CD4-positive, alpha-beta T cell (primary cell): ENCODE measurements at places on chromosomes 5 and 9.

DNA sequence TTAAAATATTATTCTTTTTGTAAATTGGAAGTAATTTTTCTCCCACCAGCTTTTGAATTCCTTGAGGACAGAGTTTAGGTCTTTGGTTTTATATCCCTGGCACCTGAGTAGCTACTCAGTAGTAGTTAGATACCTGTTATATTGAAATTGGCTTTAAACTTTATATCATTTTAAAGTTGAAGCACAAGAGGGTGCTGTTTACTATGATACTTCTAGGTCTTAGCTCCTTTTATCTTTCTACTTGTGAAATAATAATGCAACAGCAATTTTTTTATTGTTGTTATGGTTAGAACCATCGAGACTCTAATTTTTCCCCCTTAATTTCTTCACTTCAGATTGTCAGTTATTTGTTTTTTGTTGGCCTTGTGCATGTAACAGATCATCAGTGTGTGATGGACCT lies 46.3 kb downstream of the AP3S1 start:
- DNase-seq = no peak

DNA sequence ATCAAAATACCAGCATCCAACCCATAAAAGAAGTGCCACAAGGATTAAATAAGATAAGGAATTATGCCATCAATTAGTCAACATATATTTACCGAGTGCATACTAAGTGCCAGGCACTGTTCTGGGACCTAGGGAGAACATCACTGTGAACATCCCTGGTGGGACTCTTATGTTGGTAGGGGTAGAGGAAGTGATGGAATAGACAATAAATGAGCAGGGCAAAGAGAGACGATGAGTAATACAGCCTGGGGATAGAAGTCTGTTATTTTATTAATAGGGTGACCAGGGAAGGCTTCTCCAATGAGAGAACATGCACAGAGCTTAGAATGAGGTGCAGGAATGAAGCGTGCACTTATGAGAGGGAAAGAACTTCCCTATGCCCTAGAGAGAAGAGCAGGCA lies 47.4 kb upstream of the VLDLR start:
- no peak for DNase-seq

DNA sequence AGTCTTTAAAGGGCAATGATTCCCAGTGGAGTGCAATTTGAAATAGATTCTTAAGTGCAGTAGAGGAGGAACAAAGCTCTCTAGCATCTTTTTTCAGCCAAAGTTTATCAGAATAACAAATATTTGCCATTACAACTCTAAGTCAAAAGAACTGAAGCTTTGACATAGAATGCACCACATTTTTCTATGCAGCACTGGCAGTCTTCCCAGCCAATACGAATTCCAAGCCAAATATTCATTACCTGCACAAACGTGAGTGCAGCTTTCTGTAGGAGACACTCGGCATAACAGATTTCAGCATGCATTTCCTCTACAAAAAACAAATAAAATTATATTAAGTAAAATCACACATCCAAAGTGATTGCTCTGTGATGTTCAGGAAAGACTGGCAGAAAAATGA lies 103.4 kb downstream of the TTC39B start:
- no peak for DNase-seq

- DNase-seq = peak; percentile 63
These were observed 885 bp upstream of the MLLT3 start for GRCh38 chr9:20623021-20623747.

DNA sequence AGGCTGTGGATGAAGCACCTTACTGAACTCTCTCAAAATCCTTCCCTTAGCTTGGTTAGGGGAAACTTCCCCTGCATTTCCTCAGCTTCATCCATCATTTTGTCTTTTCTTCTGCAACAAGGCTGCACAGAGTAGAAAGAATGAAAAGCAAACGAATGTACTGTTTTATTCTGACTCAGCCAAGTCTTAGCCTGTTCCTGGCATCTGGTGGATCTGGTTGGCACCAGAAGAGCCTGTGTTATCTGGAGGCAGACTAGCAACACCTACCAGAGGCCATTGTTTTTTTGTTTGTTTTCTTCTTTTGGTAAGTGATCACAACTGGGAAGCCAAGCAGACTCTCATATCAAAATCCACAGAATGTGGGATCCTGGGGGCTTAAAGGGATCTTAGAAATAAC lies 200.7 kb downstream of the FANCC start:
- no peak for DNase-seq

DNA sequence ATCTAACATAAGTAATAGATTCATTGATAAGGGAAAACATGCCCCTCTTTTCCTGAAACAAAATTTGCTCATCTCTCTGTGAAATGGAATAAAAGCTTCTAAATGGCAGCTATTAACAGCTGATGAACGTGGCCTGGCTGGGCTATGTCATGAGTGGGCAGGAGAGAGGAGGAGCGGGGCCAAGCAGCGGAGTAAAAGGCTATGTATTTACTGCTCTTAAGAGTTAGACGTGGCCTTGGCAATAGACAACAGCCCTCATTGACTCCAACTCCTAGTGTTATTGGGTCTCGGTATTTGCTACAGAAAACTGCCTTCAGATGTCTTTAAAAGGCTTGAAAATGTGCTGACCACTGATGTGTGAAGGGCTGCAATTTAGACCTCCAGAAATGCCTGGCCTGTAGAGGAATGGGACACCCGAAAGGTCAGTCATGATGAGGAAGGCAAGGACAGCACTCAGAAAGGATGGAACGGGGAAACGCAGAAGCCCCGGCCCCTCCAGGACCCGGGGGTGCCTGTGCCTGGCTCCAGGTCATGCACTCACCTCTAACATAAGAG lies 116.8 kb downstream of the PDZD2 start:
- no peak for DNase-seq

DNA sequence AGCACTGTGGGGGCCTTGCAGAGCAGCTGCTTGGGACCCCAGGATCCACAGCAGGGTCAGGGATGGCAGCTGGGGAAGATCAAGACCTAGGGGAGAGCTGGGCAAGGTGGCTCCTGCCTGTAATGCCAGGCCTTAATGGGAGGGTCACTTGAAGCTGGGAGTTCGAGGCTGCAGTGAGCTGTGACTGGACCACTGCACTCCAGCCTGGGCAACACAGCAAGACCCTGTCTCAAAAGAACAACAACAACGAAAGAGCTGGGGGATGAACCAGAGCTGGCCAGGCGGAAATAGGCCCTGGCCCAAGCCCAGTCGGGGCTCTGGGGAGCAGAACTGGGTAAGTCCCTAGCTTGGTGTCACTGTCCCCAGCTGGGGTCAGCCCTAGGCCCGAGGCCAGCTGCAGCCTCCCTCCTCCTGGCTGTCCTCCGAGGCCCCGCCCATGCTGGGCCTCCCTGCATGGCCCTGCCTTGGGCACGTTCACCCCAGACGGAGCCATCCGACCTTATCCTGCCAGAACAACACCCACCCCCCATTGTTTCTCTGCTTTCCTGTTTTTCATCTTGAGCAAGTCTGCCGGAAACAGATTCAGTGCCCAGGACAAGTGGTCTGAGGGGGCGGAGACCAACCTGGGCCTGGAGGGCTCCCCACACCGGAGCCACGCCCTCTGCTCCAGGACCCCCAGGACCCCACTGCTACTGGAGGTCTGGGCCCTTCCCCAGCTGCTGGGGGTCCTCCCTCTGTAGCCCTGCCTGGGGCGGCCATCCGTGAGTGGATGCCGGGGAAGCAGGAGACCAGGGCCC lies 1.9 kb downstream of the DIPK1B start:
- no peak for DNase-seq

GRCh38 chr5:9329125-9329524 lies 216.8 kb downstream of the SEMA5A start:
- no peak for DNase-seq

DNA sequence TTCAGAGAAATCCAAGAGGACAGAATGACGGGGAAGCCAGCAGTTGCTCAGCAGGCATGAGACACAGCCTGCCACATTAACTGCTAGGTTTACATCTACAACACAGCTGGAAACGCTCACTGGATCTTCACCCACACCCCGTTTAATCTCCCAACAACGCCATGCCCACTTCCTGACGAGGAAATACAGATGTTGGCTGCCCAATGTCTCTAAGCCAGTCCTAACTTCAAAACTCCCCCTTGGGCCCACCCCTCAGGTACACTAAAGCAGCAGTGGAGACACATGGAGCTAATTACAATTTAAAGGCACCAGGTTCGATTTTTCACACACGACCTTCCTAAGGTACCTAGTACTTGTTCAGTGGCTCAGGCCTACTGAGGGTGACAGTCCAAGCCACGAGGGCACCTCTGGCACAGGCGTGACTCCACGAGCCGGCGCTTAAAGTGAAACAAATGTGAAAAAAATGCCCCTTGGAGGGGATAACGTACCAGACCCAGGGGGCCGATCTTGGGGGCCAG lies 904 bp downstream of the RPL12 start:
- DNase-seq = no peak

- DNase-seq = no peak
These were observed 149.6 kb downstream of the ASTN2 start for GRCh38 chr9:117265253-117265652.

- no peak for DNase-seq
These were observed 315.0 kb upstream of the TLE4 start for GRCh38 chr9:79256691-79257213.

DNA sequence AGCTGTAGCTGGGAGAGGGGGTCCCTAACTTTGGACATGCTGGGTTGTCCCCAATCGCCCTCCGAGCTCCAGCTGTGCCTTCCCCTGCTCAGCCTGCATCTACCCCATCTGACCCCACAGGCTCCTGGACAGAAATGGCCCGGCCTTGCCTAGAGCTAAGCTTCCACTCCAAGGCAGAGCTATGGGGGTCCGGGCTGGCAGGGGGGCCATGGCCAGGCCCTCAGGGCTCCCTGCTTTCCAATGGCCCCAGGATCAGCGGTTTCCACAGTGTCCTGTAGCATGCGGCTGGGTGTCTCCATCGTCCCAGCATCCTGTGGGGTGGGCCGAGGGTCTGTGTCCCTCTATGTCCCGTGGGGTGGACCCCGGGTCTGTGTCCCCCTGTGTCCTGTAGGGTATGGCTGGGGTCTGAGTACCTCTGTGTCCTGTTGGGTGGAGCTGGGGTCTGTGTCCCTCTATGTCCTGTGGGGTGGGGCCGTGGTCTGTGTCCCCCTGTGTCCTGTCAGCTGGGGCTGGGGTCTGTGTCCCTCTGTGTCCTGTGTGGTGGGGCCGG lies 130.6 kb downstream of the RXRA start:
- DNase-seq = no peak

DNA sequence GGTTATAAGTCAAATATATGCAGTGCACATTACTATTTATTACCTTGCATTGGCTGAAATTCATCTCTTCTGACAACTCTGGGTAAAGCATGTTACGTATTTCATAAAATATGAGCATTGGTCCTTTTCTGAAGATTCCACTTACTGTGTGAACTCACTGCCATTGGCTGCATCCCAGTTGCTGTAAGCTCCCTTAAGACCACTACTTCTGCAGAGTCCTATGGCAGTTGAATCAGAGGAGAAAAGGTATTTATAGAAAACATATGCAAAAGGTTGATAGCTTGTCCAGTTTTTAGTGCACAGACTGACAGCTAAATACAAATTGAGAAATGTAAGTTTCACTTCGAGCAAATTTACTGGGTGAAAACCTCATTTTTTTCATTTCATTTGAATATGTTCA lies 394.6 kb upstream of the ARRDC3 start:
- no peak for DNase-seq

DNA sequence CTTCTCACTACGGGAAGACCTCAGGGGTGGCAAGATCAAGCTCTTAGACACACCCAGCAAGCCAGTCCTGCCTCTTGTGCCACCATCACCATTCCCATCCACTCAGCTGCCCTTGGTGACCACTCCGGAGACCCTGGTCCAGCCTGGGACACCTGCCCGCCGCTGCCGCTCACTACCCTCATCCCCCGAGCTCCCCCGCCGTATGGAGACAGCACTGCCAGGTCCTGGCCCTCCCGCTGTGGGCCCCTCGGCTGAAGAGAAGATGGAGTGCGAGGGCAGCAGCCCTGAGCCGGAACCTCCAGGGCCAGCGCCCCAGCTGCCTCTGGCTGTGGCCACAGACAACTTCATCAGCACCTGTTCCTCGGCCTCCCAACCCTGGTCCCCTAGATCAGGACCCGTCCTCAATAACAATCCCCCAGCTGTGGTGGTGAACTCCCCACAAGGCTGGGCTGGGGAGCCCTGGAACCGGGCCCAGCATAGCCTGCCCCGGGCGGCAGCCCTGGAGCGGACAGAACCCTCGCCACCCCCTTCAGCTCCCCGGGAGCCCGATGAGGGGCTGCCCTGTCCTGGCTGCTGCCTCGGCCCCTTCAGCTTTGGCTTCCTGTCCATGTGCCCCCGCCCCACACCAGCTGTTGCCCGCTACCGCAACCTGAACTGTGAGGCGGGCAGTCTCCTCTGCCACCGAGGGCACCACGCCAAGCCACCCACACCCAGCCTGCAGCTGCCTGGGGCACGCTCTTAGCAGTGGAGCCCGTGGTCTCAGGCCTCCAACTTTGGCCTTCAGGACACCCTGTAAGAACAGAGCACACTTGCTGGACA lies 4.1 kb downstream of the TESK1 start:
- peak; percentile 21 for DNase-seq

DNA sequence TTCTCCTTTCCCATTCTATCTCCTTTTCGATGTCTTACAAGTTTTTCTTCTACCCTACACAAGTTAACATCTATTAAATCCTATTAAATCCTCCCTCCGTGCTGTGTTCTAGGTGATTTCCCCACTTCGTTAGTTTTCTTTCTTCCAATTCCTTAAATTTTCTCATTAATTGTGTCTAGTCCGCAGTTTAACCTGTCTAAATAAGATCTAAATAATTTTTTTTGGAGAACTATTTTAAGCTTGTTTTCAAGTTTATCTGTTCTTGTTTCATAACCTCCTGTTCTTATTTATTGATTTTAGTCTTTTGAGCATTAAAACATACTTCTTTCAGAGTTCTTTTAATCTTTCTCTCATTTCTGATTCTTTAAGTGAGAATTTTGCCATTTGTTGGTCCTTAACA lies 109.3 kb downstream of the UHRF2 start:
- DNase-seq = no peak

GRCh38 chr5:74543162-74543995 lies 97.1 kb downstream of the ENC1 start:
- DNase-seq = no peak

DNA sequence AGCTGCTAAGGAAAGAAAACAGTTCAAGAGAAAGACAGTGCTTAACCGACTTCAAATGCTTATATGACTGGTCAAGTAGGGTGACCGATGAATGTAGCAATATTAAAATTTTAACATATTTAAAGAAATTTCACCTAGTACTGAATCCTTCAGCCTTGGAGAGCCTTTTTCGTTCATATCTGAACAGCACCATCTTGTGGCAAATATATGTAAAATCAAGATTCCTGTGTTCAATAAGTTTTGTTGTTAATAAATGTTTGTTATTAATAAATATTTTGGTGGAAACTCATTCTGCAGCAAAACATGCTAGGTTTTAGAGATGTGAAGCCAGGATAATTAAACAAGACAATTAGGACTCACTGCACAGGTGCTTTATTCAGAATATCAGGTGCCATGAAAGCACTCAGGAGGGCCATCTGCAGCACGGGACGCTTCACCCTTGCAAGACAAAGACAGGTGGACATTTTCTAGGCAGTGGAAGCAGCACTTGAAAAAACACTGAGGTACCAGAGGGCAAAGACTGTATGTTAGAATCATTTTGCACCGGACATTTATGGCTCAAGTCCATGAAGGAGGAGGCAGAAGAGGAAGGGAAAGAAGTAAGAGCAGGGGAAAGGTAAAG lies 15.6 kb downstream of the TICAM2 start:
- no peak for DNase-seq
